Right lobe of liver (tissue), 6 donors: ENCODE measurements at places on chromosomes 4 and X. TPM values are rescaled to one million over a fixed set of nuclear protein-coding genes. Genes with fewer than 3 reads are reported as not detected.

FAM193A gene
- 10.3 TPM for total RNA-seq

CRMP1 gene
- 0.31 TPM for total RNA-seq

IL2 gene
- total RNA-seq, result not detected

TGIF2LX gene
- not detected for total RNA-seq

CXCL5 gene
- not detected for total RNA-seq

HSFX3 gene
- not detected for total RNA-seq

GRCh38 chr4:104752337-104752736, 257.6 kb upstream of the CXXC4 start:
- H3K4me1 ChIP-seq, result no peaks in the 10 kb centered on the region
- no peak for DNase-seq
- H3K4me3 ChIP-seq, result no peak overlapping the region
- no peaks in the 10 kb centered on the region for H3K27me3 ChIP-seq
- no peak overlapping the region for H3K27ac ChIP-seq

GRCh38 chrX:49075347-49075746, 1.5 kb upstream of the PRAF2 start:
- no peak for DNase-seq
- no peak overlapping the region for H3K4me3 ChIP-seq
- H3K27me3 ChIP-seq, result no peaks in the 10 kb centered on the region
- H3K27ac ChIP-seq, result no peak overlapping the region
- no peaks in the 10 kb centered on the region for H3K4me1 ChIP-seq

- DNase-seq, result no peak
- no peak overlapping the region for H3K27ac ChIP-seq
- H3K4me3 ChIP-seq, result no peak overlapping the region
These were observed 132.8 kb upstream of the KLF3 start for GRCh38 chr4:38531141-38531727.

DNA sequence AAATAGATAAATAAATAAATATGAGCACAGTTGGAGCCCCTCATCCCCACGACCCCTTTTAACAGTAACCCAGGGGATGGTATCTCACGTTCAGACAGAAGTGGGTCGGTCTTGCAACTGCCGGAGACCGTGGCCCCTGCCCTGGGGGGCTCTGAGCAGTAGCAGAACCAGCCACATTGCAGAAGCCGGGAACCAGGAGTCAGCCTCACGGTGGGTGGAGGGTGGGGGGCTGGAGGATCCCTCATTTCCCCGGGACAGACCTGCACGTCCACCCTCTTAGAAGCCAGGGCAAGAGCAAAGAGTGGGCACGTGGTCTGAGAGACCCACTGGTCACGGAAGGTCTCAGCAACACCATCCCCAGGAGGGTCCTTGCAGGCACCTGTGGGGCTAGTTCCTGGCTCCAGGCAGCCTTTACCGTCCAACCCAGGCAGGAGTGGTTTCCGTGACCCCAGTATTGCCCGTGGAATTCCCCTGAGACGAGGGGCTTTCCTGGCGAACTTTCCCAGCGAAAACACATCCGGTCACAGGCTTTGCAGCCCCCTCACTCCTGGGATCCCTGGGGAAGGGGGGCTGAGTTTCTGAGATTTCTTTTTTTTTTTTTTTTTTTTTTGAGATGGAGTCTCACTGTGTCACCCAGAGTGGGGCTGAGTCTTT, 8.8 kb upstream of the IL3RA start:
- DNase-seq, result no peak
- H3K4me1 ChIP-seq, result no peaks in the 10 kb centered on the region
- H3K27me3 ChIP-seq, result no peaks in the 10 kb centered on the region
- no peaks in the 10 kb centered on the region for H3K36me3 ChIP-seq
- no peak overlapping the region for H3K27ac ChIP-seq

- H3K36me3 ChIP-seq, result no peaks in the 10 kb centered on the region
- H3K27ac ChIP-seq, result no peak overlapping the region
- DNase-seq, result no peak
- no peak overlapping the region for H3K4me3 ChIP-seq
These were observed 9.1 kb upstream of the RNF212 start for GRCh38 chr4:1122505-1122904.

GRCh38 chr4:161926033-161926828, 237.6 kb downstream of the FSTL5 start:
- no peak for DNase-seq
- H3K27ac ChIP-seq, result no peak overlapping the region
- no peaks in the 10 kb centered on the region for H3K27me3 ChIP-seq
- H3K4me1 ChIP-seq, result no peaks in the 10 kb centered on the region

- no peak overlapping the region for H3K4me3 ChIP-seq
- no peak for DNase-seq
- no peaks in the 10 kb centered on the region for H3K36me3 ChIP-seq
- no peaks in the 10 kb centered on the region for H3K4me1 ChIP-seq
These were observed 138.9 kb upstream of the IGFBP7 start for GRCh38 chr4:57249083-57249482.

GRCh38 chr4:114257501-114257900, 278.1 kb upstream of the ARSJ start:
- no peak overlapping the region for H3K4me3 ChIP-seq
- H3K36me3 ChIP-seq, result no peaks in the 10 kb centered on the region
- H3K4me1 ChIP-seq, result no peaks in the 10 kb centered on the region
- H3K27me3 ChIP-seq, result no peaks in the 10 kb centered on the region
- no peak overlapping the region for H3K27ac ChIP-seq

- H3K4me3 ChIP-seq, result no peak overlapping the region
- H3K27ac ChIP-seq, result no peak overlapping the region
- H3K36me3 ChIP-seq, result no peaks in the 10 kb centered on the region
- H3K4me1 ChIP-seq, result no peaks in the 10 kb centered on the region
- no peak for DNase-seq
These were observed 3.3 kb upstream of the CXCR3 start for GRCh38 chrX:71621603-71622002.

GRCh38 chr4:43547561-43547960, 655.0 kb downstream of the GRXCR1 start:
- no peak for DNase-seq
- H3K4me3 ChIP-seq, result no peak overlapping the region
- no peaks in the 10 kb centered on the region for H3K4me1 ChIP-seq
- H3K27me3 ChIP-seq, result no peaks in the 10 kb centered on the region
- no peaks in the 10 kb centered on the region for H3K36me3 ChIP-seq

- no peaks in the 10 kb centered on the region for H3K27me3 ChIP-seq
- DNase-seq, result no peak
- no peak overlapping the region for H3K4me3 ChIP-seq
- H3K36me3 ChIP-seq, result no peaks in the 10 kb centered on the region
- no peak overlapping the region for H3K27ac ChIP-seq
- H3K4me1 ChIP-seq, result no peaks in the 10 kb centered on the region
These were observed 16.6 kb downstream of the SAT1 start for GRCh38 chrX:23799469-23800065.

GRCh38 chrX:10174051-10174450, 17.3 kb downstream of the CLCN4 start:
- DNase-seq, result no peak
- H3K4me3 ChIP-seq, result no peak overlapping the region
- H3K27me3 ChIP-seq, result no peaks in the 10 kb centered on the region
- no peaks in the 10 kb centered on the region for H3K4me1 ChIP-seq
- no peaks in the 10 kb centered on the region for H3K36me3 ChIP-seq

GRCh38 chr4:6658597-6659075, 18.2 kb downstream of the MRFAP1 start:
- peak overlapping the region; percentile 42 for H3K4me3 ChIP-seq
- H3K36me3 ChIP-seq, result no peaks in the 10 kb centered on the region
- no peak overlapping the region for H3K27ac ChIP-seq
- no peaks in the 10 kb centered on the region for H3K27me3 ChIP-seq
- no peaks in the 10 kb centered on the region for H3K4me1 ChIP-seq
